ENCODE measurements at places on chromosomes 2 and 18.

GRCh38 chr18:6396276-6396675 lies 18.4 kb downstream of the L3MBTL4 start:
- no peak for DNase-seq

- DNase-seq, result no peak
Observed at GRCh38 chr18:78622907-78623541, 356.6 kb upstream of the SALL3 start.

GRCh38 chr2:130846686-130847375 lies 10.1 kb downstream of the ARHGEF4 start:
- no peak for DNase-seq

- DNase-seq, result no peak
Observed at GRCh38 chr18:39178166-39178565, 1612.6 kb upstream of the CELF4 start.

DNA sequence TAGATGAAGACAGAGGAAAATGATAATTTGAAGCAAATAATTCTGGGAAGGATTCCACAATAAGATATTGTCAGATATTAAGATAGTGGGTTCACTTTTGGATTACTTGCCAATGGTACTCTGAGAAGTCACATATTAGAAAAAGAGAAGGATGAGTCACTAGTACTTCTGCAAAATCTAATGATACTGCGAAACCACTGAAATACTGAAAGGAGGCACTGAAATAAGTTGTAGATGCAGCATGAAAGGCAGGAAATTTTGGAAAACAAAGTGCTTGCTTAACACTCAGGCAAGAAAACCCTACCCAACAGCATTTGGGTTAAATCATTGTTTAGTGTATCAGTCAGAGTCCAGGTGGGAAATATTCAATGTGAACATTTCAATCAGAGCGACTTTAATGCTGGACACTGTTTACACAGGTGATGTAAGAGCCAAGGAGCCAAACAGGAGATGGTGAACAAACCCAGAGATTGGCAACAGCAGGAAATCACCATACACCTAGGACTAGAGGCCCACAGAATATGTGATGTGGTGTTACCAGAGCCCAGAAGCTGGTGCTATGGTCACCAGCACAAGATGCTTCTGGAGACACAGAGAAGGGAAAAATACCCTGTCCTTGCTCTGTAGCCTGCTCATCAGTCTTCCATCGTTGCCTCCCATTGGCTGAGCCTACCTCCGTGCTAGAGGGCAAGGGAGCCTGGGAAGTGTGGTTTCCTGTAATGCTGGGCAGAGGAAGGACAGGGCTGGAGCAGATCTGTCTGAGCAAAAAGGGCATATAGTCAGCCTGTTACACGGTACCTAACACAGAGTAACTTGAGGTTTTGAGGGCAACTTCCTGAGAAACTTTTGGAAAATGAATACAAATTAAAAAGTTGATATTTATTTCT lies 204.7 kb upstream of the ITGA4 start:
- DNase-seq, result no peak

All from activated naive CD8-positive, alpha-beta T cell treated with anti-CD3 and anti-CD28 coated beads, Interleukin-2, amount 50 U/mL, for 24 hours (primary cell).